ENCODE measurements at places on chromosomes 1 and 21.

DNA sequence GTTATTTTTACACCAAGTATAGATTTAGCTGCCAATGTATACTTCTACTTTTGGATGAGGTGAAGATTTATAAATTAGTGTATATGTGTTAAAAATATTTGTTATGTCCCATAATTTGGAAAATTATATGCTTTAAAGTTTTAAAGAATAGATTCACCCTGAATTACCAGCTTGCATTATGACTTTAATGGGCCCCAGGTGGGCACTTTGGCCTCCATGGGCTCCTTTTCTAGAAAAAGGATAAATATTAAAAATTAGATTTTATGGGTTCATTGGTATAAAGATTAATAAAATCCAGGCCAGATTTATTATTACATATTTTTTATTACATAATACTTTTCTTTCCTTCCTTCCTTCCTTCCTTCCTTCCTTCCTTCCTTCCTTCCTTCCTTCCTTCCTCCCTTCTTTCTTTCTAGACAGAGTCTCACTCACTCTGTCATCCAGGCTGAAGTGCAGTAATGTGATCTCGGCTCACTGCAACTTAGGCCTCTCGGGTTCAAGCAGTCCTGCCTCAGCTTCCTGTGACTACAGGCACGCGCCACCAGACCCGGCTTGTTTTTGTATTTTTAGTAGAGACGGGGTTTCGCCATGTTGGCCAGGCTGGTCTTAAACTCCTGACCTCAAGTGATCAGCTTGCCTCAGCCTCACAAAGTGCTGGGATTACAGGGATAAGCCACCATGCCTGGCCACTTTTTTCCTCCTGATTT lies 21.9 kb downstream of the KMO start:
- no peak for DNase-seq

DNA sequence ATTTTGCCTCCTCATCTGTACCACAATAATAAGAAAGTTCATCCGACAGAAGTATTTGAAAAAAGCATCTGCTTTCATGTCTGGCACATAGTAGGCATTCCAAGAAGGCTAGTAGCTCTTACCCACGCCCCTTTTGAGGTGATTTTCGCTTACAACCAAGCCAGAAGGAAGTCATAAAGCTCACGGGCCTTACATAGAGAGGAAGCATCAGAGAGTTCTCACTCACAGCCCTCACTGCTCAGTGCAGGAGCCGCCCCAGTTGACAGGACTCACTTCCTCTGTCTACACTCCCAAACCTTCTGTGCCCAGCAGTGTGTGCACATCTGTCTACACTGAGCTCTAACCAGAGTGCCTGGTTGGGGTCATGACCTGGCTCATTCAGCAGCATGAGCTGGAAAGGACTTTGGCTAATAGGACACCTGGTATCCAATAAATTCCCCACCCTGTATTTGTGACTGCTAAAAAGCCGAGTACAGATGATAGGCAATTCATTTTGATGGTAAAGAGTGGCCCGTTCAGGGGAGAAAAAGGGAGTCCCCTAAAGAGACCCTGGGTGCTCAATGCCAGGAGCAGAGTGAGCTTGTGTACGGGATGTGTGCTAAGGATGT lies 36.8 kb upstream of the DUSP10 start:
- DNase-seq, result peak; percentile 19

DNA sequence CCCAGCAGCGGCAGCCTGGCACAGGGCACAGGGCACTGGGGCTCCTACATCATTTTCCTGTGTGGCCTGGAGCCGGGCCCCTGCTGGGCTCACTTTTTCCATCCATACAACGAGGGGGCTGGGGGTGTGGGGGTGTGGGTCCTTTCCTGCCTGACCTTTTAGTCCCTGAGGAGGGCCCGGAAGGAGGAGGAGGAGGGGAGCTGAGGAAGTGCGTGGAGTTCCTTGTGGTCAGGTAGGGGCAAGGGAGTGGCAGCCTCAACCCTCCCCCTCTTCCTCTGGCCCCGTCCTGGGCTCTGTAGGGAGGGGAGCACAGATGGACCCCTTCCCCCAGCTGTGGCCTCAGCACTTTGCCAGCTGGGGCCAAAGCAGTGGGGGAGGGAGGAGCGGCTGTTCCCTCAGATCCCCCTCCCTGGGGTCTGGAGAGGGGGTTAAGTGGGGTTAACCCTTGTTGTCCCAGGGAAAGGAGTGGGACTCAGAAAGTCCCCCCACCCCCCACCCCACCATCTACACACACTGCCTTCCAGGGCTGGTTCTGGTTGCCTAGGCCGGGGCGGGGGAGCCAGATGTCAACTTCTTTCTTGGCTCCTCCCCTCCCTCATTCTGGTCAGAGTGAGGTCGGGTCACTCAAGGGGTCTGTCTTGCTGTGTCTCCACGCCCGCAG lies 5.7 kb downstream of the NTRK1 start:
- no peak for DNase-seq

GRCh38 chr1:184494929-184495328 lies 108.1 kb downstream of the C1orf21 start:
- DNase-seq, result no peak

DNA sequence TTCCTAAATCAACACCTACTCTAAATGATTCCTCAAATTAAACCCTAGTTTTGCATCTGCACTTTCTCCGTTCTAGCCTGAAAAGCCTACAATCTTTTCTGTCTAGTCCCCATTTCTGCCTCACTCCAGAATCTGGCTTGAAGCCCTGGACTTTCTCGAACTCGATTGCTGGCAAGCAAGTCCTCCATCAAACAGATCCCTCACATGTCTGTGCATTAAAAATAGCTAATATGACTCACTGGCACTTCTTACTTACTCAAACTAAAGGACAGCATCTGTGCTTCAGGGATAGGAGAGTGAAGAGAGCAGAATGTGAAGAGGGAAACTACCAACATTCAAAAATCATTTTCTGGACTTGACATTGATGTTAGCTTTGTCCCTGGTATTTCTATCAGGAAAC lies 51.8 kb upstream of the CXADR start:
- no peak for DNase-seq

DNA sequence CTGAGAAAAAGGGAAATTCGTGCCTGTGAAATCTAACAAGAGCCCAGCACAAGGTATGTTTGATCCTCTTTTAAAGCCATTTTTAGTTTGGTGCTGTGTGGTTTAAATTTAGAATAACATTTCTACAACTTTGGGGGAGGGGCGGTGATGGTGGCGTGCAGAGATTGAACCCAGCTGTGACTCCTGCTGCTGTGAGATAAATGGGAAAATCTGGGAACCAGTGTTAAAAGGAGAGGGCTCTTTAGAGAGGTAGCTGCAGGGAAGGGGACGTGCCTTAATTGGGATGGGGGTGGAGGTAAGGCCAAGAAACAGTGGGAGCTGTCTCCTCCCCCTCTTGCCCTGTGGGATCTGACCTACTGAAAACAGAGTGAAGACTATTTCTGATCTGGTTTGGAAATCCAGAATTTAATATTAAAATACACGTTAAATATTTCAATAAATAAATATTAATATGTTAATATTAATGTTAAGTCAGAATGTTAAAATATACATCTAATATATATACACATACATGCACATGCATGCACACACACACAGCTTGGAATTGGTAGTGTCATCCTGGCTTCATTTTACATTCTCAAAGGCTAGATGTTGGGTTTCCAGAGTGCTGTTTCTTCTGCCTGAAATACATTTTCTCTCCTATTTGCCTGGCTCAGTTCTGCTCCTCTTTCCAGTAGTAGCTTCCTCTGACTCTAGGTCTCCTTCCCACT lies 30.1 kb upstream of the DNAJC6 start:
- DNase-seq, result no peak

Data from activated T-cell treated with anti-CD3 and anti-CD28 coated beads for 4 hours (primary cell).